Dorsolateral prefrontal cortex (tissue), 122 donors: ENCODE measurements at places on chromosomes 4 and X.

GRCh38 chr4:112567536-112567935, 51.6 kb upstream of the NEUROG2 start:
- no peak for DNase-seq

- DNase-seq = no peak
Measured at GRCh38 chr4:25950461-25951389, 36.7 kb downstream of the SMIM20 start.

DNA sequence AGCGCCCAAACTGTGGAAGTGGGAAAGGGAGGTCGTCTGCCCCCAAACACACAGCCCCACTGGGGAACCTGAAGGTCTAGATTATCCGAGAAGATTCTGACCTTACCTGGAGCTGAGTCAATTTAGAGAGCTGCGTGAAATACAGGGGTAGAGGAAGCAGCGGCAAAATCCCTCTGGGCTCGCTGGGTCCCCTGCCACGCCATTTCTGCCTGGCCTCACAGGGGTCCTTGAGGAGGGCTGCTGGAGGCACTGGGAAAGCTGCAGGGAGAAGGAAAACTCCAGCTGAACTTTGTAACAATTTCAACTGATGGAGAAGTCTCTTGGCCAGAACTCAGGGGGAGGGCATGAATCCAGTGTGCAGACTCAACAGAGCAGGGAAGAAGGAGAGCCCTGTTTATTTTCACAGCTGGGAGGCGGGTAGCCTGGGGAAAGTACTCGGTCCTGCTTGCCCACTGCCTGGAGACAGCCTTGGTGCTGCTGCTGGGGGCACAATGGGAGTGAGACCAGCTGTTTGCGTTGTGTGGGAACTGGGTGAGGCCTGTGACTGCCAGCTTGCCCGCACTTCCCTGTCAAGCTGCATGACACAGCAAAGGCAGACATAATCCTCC, 93.2 kb upstream of the MAPK10 start:
- DNase-seq = no peak

DNA sequence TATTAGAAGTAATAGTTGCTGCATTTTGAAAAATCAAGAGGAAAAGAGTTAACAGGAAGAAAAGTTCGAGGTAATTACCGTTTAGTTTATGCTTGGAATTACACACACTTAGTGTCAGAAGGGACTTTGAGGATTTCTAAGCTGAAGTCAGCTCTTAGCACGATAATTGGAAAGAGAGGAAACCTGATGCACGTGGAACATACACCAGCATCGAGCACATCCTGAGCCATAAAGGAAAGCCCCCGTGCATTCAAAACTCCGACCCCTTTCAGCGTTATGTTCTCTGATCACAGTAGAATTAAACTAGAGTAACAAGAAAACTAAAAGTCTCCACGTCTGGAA, 400 bp upstream of the PAQR3 start:
- no peak for DNase-seq

DNA sequence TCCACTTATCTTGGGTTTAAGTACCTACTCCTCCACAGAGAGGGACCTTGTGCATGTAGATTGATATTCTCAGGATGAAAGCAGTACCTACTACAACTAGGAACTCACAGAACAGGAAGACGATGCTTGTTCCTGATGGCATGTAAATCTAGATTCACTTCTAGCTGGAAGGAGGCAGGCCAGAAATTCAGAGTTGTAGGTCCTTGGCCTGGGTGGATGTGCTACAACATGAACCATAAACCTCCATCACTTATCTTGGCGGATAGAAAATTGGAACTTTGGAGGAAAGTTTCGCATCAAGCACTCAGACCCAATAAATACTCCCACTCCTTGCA, 9.3 kb upstream of the SMIM20 start:
- no peak for DNase-seq

DNA sequence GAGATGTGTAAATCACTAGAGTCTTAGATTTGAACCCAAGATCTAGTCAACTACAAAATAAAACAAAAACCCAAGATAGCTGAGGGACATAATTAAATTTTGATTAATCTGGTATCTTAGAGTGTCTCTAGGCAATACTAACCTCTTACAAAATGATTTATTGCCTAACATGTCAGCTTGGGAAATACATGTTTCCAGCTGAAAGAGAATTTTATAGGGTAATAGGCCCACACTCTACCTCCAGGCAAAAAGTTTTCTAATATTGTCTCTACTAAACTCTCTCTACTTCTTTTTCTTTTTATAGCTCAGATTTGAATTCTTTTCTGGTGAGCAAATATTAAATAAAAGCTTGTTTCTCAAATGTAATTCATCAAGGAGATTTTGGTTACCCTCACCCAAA, 263.2 kb downstream of the IL15 start:
- DNase-seq = no peak

GRCh38 chrX:38861489-38861888, 60.2 kb downstream of the MID1IP1 start:
- no peak for DNase-seq

DNA sequence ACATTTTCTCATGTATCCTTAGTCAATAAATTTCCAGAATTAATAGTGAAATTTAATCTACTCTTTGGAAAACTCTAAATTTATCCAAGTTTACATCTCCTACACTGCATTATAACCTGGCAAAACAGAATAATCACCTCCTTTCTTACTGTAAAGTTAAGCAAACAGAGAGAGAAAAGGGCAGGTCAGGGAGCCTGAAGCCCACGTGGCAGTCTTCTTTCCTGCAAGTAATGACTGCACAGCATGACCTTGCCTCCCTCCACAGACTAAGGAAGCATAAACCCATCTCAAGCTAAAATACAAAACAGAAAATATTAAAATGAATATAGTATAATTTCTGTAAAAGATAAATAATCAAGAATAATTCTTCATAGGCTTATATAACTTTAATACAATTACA, 1153.0 kb downstream of the C4orf33 start:
- no peak for DNase-seq

GRCh38 chrX:42247241-42247640, 323.9 kb upstream of the CASK start:
- no peak for DNase-seq

GRCh38 chr4:96146686-96147085, 306.8 kb downstream of the PDHA2 start:
- DNase-seq = no peak

GRCh38 chr4:38177641-38178391, 217.6 kb downstream of the PTTG2 start:
- no peak for DNase-seq

DNA sequence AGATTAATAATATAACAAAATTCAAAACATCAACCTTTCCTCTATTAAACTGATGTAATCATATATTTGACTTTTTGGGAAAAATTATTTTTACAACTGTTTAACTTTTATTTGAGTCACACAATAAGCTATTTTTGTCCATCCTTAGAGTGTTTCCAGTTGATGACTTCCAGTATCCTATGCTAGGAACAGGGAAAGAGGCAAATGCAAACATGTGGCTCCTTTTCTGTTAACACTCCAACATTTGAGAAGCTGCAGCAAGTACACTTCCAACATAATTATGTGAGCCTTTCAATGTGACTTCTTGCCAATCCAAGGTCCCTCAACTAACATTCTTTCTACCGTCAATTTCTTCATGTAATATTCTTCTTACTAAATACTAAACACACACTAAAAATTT, 117.7 kb downstream of the PPA2 start:
- DNase-seq = no peak

DNA sequence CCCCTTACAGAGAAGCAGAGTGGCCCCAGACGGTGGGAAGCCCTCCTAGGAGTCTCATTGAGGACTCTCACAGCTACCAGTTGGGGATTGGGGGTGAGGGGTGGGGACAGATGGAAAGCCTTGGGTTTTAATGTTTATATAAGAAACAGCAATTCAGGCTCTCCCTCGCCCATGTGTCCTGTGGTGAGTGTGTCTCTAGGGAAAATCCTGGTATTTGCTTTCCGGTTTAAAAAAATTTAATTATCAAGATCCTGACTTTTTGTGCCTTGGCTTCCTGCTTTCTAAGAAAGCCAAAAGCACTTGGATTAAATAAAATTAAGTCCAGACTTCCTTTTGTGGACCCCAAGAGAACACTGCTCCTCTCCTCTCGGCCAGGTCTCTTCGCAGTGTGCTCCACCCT, 93.8 kb downstream of the SOWAHB start:
- no peak for DNase-seq
